ENCODE measurements at places on chromosomes 16 and 17.

GRCh38 chr16:22353191-22353919 is 21.1 kb downstream of the CDR2 start:
- no peak for DNase-seq

GRCh38 chr16:4744555-4745273 is 10.4 kb downstream of the DNAAF8 start:
- no peak for DNase-seq

GRCh38 chr17:35056013-35056412 is 7.5 kb downstream of the RFFL start:
- no peak for DNase-seq

DNA sequence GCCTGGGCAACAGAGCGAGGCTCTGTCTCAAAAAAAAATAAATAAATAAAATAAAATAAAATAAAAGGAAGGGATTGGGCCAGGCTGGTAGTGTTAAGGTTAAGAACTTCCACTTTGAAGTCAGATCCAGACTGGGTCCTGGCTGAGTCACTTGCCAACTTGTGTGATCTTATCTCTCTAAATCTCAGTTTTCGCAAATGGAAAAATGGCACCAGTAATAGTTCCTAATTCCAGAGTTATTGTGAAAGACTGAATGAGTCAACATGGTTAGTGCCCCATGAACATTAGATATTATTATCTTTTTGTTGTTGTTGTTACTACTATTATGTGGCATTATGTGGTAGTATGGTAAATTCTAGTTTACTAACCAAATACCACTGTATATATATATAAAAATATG is 188.0 kb upstream of the AXIN2 start:
- no peak for DNase-seq

GRCh38 chr16:53456625-53457024 is 22.4 kb downstream of the RBL2 start:
- peak; percentile 86 for DNase-seq

GRCh38 chr17:1414001-1414574 is 14.1 kb upstream of the YWHAE start:
- no peak for DNase-seq

DNA sequence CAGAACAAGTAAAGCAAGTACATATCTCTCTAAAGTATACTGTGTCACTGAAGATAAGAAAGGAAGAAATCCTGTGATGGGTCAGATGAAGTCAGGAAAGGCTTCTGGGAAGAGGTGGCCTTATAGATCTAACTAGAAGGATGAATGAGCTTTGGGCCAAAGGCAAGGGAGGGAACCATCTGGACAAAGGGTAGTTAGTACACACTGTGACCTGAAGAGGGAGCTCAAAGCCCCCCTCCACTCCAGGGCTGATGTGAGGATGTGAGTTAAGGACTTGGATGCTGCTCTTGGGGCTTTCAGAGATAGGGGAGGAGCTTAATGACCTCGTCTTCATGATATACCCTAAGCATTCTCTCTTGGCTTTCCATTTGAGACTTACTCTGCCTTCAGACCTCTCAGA is 185.3 kb upstream of the CACNG3 start:
- DNase-seq, result peak; percentile 25

GRCh38 chr17:20128036-20128667 is 119.0 kb downstream of the SPECC1 start:
- DNase-seq, result no peak

GRCh38 chr17:38579934-38580333 is 25.8 kb downstream of the SRCIN1 start:
- no peak for DNase-seq

- DNase-seq, result no peak
Observed at GRCh38 chr17:11300738-11301137, 59.7 kb downstream of the SHISA6 start.

DNA sequence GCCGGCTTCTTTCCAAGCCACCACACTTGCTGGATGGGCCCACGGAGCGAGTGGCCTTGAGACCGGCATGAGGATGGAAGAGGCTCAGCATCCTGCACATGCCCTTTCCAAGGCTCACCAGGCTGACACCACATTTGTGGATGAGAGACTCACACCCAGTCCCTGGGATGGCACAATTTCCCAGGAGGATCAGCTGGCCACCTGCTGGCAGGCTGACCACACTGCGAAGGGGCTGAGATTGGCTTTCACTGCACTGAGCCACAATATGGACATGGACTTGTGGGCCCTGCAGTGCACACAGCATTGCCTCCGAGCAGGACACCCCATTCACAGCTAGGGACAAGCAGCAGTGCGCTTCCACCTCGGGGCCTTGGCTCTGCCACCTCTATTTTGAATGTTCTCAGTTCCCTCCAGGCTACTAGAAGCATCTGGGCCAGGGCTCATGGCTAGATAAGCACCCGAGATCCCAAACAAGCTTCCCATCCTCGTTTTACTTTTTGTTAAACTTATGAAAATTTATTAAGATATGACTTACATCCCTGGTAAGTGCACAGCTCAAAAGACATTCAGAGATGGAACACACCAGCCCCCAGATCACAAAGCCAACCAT is 25.3 kb upstream of the KSR1 start:
- no peak for DNase-seq

GRCh38 chr16:2157480-2158261 is 2.1 kb downstream of the TRAF7 start:
- DNase-seq, result no peak

GRCh38 chr17:11645426-11645825 is 47.2 kb downstream of the DNAH9 start:
- no peak for DNase-seq

GRCh38 chr16:19884611-19885450 is at the start of gene GPRC5B:
GPRC5B (minus strand) TSS chr16:19884848; CDS start chr16:19872845, 12,003 bp downstream.
- peak; percentile 57 for DNase-seq

DNA sequence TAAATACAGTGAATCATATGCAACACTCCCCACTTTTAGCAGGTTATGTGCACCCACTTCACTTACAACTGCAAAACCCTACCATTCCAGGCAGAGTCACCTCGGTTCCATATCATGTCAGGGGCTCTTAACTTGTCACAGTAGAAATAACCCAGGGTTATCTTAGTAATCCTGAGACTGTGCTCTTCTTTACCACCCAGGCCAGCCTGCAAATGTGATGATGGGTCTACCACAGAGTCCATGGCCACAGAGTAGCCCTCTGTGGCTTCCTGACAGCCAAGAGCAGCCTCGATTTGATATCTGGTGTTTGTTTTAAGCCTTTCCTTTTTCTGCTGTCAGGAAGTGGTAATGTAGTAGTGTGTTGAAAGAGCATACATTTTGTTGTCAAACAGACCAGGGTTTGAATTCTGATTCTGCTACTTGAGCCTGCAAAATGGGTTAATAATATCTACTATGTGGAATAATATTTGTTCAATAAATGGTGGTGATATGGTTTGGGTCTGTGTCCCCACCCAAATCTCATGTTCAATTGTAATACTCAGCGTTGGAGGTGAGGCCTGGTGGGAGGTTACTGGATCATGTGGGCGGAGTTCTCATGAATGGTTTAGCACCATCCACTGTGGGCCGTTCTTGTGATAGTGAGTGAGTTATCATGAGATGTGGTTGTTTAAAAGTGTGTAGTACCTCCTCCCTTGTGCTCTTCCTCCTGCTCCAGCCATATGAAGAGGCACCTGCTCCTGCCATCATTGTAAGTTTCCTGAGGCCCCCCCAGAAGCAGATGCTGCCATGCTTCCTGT is 416.5 kb downstream of the UTP18 start:
- DNase-seq, result no peak

GRCh38 chr16:31029272-31029671 is 4.1 kb upstream of the STX4 start:
- no peak for DNase-seq

DNA sequence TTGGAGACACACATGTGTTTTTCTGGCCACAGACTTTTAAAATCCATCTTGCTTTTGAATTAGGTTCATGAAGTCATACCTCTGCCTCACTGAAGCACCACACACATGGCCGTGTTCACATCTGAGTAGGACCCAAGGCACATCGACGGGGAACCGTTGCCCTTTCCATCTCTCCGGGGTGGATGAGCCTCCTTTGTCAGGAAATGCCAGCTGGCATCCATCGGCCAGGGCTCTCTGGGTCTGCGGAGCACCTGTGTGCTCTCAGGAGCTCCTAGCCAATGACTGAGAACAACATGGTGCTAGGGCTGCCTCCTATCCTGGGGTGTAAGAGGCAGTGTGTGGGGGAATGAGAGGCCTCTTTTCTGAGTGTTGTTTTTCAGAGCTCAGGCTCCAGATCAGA is 24.5 kb upstream of the NKD1 start:
- no peak for DNase-seq

- no peak for DNase-seq
Observed at GRCh38 chr17:31321966-31322365, 544 bp upstream of the EVI2A start.

DNA sequence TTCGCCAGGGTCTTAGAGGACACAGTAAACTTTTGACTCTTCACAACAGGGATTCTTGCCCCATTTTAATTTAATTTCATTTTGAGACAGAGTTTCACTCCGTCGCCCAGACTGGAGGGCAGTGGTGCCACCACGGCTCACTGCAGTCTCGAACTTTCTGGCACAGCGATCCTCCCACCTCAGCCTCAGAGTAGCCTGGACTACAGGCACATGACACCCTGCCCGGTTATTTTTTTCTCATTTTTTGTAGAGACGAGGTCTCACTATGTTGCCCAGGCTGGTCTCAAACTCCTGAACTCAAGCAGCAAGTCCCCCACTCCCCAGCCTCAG is 329 bp upstream of the NLE1 start:
- DNase-seq, result no peak

- DNase-seq, result no peak
Observed at GRCh38 chr16:12024429-12024828, 47.9 kb downstream of the SNX29 start.

- no peak for DNase-seq
Observed at GRCh38 chr16:54493594-54493993, 207.0 kb upstream of the IRX3 start.

- no peak for DNase-seq
Observed at GRCh38 chr17:57860414-57860999, 10.7 kb upstream of the MRPS23 start.

DNA sequence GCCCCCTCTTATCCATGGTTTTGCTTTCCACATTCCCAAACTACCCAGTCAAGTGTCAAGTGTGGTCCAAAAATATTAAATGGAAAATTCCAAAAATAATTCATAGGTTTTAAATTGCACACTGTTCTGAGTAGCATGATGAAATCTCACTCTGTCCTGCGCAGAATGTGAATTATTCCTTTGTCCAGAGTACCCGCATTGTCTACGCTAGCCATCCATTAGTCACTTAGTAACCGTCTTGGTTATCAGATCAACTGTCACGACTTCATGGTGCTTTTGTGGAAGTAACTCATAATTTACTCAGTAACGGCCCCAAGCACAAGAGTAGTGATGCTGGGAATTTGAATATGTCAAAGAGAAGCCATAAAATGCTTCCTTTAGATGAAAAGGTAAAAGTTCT is 94.9 kb downstream of the SLC39A11 start:
- no peak for DNase-seq

DNA sequence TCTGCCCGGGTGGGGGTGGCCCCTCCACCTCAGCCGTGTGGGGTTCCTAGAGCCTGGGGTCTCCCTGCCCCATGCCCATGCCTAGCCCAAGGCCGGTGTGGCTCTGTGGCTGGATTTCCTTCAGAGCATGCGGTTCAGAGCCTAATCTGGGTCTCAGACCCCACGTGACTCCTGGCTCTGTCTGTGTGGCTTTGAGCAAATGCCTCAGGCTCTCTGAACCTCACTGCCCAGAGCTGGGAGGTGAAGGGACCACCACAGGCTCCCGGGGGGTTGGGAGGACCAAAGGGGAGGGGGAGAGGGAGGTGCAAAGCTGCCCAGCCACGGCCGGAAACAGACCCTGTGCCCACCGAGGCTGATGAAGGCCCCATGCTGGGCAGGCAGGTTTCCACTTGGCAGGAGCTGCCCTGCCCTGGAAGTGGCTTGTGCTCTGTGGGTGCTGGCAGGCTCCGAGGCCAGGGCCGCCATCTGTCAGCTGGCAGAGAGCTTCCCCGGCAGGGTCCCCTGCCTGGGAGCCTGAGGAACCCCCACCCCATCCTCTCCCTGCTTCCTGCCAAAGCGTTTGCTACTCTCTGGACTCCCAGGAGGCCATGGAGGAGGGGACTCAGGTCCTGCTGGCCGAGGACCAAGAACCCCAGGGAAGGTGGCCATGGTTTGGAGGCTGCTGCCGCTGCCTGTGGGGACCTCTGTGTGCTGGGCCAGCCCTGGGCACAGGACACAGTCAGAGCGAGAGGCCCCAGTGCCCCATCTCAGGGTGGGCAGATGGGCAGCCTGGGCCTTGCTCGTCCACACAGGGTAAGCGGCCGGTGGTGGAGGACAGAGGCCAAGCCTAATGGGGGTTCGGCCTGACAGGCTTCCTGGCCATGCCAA is 4.0 kb downstream of the CDH15 start:
- no peak for DNase-seq
